ENCODE measurements at places on chromosomes 1 and 21.

GRCh38 chr1:213107613-213108012 is 56.6 kb downstream of the RPS6KC1 start:
- DNase-seq: no peak

DNA sequence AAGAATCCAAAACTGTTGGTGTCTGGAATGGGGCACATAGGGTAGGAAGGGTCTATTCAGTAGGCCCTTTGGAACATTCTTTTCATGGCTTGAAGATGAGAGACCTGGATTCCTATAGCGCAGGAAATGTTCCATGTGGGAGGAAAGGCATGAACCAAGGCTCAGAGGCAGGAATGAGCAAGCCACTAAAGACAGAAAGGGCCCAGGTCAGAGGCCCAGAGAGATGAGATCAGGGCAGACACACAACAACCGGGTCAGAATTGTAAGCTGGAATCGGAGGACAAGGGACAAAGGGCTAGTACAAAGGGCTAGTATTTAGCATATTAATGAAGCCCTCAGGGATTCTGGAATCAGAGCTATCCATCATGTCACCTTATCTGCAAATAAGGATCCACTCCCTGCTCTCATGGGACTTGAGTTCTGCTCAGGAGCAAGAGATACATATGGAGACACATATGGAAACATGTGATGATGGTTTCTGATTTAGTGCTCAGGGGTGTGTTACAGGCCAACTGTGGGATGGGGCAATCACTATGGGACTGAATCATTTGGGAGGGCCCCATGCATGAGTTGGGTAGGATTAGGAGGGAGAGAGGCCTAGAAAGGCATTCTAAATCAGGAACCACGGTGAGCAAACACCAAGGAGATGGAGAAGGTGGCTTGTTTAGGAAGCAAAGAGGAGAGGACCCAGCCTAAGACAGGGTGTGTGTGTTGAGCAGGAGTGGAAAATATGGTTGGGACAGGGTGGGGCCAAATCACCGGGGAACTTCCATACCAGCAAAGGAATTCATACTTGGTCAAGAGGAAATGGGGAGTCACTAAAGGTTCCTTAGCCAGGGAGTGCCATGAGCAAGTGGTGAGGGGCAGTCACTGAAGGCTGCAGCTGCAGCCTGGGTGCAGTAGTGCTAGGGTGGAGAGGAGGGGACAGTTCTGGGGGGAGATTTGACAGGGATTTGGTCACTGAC is 8.6 kb downstream of the NECTIN4 start:
- DNase-seq: no peak

GRCh38 chr1:87464022-87464490 is 135.4 kb downstream of the LMO4 start:
- DNase-seq: no peak

DNA sequence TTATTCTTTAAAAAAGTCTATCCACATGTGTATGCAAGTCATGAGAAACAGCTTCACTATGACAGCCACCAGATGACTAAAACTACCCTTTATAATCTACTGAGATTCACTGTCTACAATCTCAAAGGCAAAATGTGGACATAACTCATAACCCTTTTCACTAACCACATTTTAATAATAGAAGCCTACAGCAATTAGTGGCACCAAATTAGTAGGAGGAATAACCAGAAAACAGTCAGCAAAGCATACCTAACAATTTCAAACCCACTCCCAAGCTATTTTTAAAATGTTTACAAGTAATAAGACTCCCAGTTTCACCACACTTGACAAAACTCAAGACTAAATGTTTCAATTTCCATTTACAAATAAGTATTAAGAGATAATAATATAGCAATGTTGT is 442.9 kb downstream of the PTPRC start:
- DNase-seq: no peak

DNA sequence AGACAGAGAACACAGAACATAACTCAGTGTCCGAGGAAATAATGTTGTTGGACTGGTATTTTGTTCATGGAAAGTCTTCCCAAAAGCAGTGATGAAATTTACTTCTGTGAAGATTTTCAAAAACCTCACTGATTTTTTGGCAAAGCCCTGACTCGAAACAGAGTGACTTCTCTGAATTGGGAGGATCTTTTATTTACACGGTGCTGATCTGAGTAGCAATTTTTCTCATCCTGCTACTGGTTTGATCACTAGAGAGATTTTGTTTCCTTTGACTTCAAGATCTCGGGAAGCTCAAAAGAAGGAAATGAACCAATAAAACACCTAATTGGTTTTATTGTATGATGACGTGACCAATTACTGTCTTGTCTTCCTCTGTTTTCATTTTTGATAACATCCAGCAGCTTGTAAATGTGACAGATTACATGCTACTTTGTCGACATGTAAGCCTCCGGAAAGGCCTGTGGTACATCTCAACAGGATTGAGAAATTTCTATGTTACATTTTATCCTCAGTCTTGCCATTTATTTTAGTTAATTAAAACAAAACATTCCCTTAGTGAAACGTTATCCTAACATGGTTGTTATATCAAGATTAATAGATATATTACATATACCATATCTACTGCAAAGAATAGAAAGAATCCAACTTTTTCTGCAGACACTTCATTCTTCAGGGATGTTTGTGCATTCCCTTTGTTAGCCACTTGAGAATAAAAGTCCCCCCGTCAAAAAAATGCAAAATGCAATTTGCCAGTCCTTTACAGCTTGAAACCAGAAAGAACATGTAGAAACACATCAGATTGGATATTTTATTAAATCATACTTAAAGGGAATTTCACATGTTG is 42.8 kb upstream of the IFI44L start:
- DNase-seq: no peak

- DNase-seq: no peak
These were observed 1.6 kb downstream of the FCN3 start for GRCh38 chr1:27372808-27373690.

- no peak for DNase-seq
These were observed 68.9 kb upstream of the TSPAN2 start for GRCh38 chr1:115158181-115158580.

- no peak for DNase-seq
These were observed 20.1 kb upstream of the DISP3 start for GRCh38 chr1:11458811-11459275.

- DNase-seq: peak; percentile 63
These were observed 6.3 kb downstream of the ARF1 start for GRCh38 chr1:228088586-228089498.

- no peak for DNase-seq
These were observed 88.3 kb downstream of the AK5 start for GRCh38 chr1:77370161-77370560.

DNA sequence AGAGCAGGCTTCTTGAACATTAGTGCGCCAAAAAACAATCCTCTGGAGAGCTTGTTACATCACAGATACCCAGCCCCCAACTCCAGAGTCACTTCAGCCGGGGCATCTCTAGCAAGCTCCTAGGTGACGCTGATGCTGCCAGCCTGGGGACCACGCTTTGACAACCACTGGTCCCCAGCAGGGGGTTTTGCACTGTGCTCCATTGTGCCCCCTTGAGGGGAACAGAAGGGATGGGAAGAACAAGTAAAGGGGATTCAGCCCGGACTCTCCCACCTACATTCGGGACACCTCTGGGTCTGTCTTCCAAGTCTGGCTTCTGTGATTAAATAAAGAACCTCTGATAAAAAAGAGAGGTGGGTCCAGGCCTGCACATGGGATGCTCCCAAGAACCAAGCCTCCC is 60.4 kb downstream of the ATP5PO start:
- peak; percentile 39 for DNase-seq

GRCh38 chr1:72000809-72001208 is 281.5 kb downstream of the NEGR1 start:
- DNase-seq: no peak
